Ascending aorta (tissue), 2 donors: ENCODE measurements at places on chromosomes 2 and 18. TPM values are rescaled to one million over a fixed set of nuclear protein-coding genes. Genes with fewer than 3 reads are reported as not detected.

GRCh38 chr18:24446953-24447538, 13.4 kb upstream of the HRH4 start:
- H3K27ac ChIP-seq: no peak overlapping the region
- H3K27me3 ChIP-seq: no peaks in the 10 kb centered on the region
- no peaks in the 10 kb centered on the region for H3K4me1 ChIP-seq

The RIT2 gene
- total RNA-seq: not detected

The SLC16A14 gene
- total RNA-seq: 15.8 TPM

- no peak for DNase-seq
- no peak overlapping the region for H3K27ac ChIP-seq
Observed at GRCh38 chr2:184551626-184552025, 46.7 kb upstream of the ZNF804A start.

DNA sequence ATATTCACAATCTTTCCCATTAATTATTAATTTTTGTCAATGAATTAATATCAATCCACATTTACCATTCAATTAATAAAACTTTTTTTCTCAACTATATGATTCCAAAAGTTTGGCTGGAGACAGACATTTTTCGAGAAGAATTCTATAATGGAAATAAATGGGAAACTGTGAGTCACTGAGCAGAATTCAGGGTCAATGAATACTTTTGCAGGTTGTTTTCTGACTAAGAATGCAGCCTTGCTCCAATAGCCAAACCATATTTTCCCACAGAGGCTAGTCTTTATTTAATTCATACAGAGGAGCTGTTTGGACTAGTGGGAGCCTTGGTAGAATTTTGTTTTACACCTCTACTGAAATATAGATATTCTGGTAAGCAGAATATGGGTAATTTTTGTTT, 82.3 kb downstream of the ARHGAP28 start:
- no peak overlapping the region for H3K27ac ChIP-seq
- DNase-seq: no peak
- H3K36me3 ChIP-seq: no peaks in the 10 kb centered on the region
- no peaks in the 10 kb centered on the region for H3K4me1 ChIP-seq

GRCh38 chr18:56962322-56962721, 184.6 kb upstream of the BOD1L2 start:
- H3K36me3 ChIP-seq: peaks cover 2% of the 10 kb centered on the region
- no peaks in the 10 kb centered on the region for H3K4me1 ChIP-seq
- no peaks in the 10 kb centered on the region for H3K27me3 ChIP-seq
- no peak overlapping the region for H3K4me3 ChIP-seq
- no peak overlapping the region for H3K27ac ChIP-seq
